Substantia nigra (tissue), 51 donors: ENCODE measurements at places on chromosomes 3 and 15.
A peak's percentile ranks its signal among the peaks of the same experiment; 100 is the strongest.

- DNase-seq = no peak
These were observed 5.8 kb downstream of the GPR62 start for GRCh38 chr3:51961011-51961410.

- no peak for DNase-seq
These were observed 47.7 kb upstream of the GRIP2 start for GRCh38 chr3:14587740-14588360.

- DNase-seq = no peak
These were observed 27.9 kb upstream of the SLC12A8 start for GRCh38 chr3:125240496-125240895.

DNA sequence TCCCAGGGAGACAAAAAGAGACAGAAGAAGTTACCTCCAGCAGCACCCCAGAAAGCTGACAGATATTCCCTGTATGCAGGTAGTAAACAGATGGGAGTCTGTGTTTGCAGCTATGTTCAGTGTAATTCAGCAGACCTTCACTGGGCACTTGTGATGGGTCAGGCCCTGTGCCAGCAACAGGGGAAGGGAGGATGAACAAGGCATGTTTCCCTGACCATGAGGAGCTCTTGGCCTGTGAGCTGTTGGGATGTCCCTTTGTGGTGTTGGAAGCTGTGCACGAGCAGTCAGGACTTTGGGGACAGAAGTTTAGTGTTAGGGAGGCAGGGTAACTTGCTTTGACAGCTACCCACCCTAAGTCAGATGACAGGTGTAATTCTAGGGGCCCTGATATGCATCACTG lies 106.0 kb upstream of the TRIM42 start:
- DNase-seq = no peak

DNA sequence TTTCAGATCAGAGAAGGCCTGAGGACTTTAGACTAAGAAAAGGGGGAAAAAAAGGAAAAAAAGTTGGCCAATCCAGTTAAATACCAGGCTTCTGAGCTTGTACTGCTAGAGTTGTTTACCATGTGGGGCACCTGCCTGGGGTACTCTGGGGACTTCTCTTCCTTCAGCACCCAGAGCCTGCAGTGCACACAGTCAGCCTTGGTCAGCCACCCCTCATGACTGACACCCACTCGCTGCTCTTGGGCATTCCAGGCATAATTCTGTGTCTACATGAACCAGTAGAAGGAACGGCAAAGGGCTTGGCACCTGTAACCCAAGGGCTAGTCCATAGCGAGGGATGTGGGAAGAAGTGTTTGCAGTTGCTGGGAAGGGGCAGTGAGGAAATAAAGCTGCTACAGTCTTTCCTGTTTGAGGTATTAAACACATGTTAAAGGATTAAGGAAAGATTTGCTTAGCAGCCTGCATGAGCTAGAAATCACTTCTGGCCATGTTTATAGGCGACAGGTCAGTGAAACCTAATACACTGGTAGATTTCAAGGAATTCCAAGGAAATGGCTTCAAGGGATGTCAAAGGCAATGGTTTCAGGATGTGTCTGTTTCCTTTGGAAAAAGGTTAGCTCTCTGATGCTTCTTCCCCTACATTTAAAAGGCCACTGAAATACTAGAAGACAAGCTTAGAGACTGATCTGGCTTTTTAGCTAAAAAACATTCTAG lies 232.5 kb downstream of the CHST2 start:
- DNase-seq = no peak

- no peak for DNase-seq
These were observed 9.3 kb downstream of the ARIH2 start for GRCh38 chr3:48927928-48928327.

DNA sequence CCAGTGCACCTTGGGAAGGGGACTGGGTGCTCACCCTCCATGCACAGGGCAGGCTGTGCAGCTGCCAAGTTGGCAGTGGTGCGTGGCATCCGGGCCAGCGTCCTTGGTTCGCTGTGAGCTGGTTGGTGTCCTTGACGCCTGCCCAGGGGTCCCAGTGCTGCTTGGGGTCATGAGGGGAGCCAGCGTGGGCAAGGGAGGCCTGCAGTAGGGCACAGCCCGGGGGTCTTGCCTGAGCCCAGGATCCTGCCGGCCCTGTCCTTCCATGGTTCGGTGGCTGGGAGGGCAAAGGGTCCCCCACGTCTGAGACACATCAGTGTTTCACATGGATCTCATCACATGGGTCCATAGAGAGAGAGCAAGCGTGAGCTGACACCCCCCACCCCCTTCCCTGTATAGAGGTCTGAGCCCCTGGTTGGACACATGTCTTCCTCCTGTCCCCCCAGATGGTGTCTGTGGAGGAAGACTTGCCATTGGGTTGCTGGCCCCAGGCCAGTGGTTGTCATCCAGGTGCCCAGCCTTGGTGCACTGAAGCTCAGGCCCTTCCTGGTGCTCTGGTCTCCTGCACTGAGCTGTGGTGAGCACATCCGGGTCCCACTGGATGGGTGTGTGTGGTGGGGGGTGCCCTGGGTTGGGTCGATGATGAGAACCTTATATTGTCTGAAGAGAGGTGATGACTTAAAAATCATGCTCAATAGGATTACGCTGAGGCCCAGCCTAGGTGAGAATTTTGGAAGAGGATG lies 232.3 kb downstream of the SNRPN start:
- no peak for DNase-seq

DNA sequence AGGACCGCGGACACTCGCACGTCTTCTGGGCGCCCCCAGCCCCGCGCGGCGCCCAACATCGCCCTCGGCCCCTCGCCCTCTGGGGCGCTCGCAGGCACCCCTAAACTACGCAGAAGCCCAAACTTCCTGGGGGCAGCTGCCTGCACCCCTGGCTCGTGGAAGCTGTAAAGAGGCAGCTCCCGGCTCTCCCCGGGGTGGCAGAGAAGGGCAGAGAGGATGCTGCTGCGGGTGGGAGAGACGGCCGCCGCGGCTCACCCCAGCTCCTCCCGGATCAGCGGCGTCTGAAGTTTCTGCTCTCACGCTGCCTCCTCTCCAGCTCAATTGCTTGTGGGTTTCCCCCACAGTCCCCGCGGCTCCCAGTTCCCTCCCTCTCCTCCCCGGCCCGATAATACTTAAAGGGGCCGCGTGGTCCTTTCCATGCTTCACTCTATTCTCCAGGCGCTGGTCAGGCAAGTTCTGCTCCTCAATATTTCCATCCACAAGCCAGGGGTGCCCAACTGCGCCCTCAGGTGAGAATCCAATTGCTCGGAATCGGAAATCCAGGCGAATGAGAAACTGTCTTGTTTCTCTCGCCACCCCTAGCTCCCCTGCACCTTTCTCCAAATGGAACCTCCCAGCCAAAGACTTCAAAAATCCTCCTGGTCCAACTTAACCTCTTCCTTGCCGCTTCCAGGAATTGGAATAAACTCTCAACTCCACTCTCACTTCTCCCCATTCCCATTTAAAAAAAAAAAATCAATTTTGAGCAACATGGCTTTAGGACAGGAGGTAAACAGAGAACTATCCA lies 748.5 kb downstream of the ROBO1 start:
- DNase-seq = peak; percentile 83

- no peak for DNase-seq
These were observed 14.8 kb downstream of the LYSMD4 start for GRCh38 chr15:99718421-99718820.
